ENCODE measurements at places on chromosomes 12 and 14. TPM values are rescaled to one million over a fixed set of nuclear protein-coding genes. Genes with fewer than 3 reads are reported as not detected.
A peak's percentile ranks its signal among the peaks of the same experiment; 100 is the strongest.

- no peaks in the 10 kb centered on the region for H3K27me3 ChIP-seq
- no peaks in the 10 kb centered on the region for H3K36me3 ChIP-seq
- H3K4me1 ChIP-seq: peaks cover 8% of the 10 kb centered on the region
- no peak overlapping the region for H3K4me3 ChIP-seq
- no peak overlapping the region for H3K27ac ChIP-seq
- no peak for DNase-seq
These were observed 54.8 kb upstream of the DYRK2 start for GRCh38 chr12:67593461-67594330.

GRCh38 chr14:71597287-71597920 lies 334.8 kb upstream of the RGS6 start:
- no peak overlapping the region for H3K27ac ChIP-seq
- H3K4me3 ChIP-seq: no peak overlapping the region
- DNase-seq: no peak
- H3K27me3 ChIP-seq: no peaks in the 10 kb centered on the region

GRCh38 chr14:85960756-85961155 lies 430.8 kb downstream of the FLRT2 start:
- no peaks in the 10 kb centered on the region for H3K36me3 ChIP-seq
- H3K27me3 ChIP-seq: no peaks in the 10 kb centered on the region
- H3K4me1 ChIP-seq: no peaks in the 10 kb centered on the region
- no peak for DNase-seq

- DNase-seq: no peak
- H3K36me3 ChIP-seq: no peaks in the 10 kb centered on the region
- H3K4me1 ChIP-seq: peaks cover 4% of the 10 kb centered on the region
- peaks cover 7% of the 10 kb centered on the region for H3K27me3 ChIP-seq
- no peak overlapping the region for H3K4me3 ChIP-seq
These were observed 231.2 kb downstream of the VRK1 start for GRCh38 chr14:97028382-97028781.

DNA sequence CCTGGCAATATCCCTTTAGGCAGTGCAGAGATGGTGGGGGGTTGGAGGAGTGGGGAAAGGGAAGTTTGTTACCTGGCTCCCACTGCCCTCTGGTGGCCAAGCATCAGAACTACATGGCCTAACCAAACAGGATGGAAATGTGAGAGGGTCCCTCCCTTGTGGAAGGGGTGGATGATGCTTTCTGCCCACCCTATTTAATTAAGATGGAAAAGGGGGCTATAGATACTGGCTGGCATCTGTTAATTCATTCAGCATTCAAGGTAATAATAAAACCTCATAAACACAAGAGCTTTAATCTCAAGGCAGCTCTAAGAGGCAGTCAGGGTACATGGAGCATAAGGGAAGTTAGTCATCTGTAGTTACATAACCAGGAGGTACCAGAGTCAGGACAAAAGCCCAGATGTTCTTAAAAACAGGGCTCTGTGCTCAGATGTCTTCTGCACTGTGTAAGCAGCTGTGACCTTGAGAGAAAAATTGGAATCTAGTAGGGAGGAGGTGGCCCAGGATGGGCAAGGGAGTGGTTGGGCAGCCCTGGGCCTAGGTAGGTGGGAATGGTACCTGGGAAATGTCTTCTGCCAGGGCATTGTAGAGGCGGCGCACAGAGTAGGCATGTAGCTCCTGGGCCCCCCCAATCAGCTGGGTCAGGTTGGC lies 4.6 kb downstream of the AP1G2 start:
- no peak overlapping the region for H3K27ac ChIP-seq
- no peaks in the 10 kb centered on the region for H3K36me3 ChIP-seq
- DNase-seq: peak; percentile 74
- H3K4me1 ChIP-seq: peaks cover 16% of the 10 kb centered on the region
- H3K27me3 ChIP-seq: no peaks in the 10 kb centered on the region

GRCh38 chr14:27672047-27672446 lies 1074.2 kb upstream of the NOVA1 start:
- H3K4me3 ChIP-seq: no peak overlapping the region
- no peaks in the 10 kb centered on the region for H3K27me3 ChIP-seq
- DNase-seq: no peak

DNA sequence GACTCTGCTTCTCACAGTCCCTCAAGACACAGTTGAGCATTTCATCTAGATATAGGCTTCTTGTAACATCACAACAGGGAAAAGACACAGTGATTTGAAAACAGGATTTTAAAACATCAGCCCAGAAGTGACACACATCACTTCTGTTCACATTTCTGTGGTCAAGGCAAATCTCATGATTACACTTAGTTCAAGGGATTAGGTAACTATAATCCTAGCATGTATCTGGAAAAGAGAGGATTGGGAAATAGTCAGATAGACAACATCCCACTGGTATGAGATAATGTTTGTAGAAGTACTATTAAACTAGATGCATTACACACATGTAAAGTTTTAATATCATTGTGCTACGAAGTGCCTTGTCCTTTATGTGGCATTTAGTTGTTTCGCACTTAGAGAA lies 252.6 kb upstream of the PRKD1 start:
- no peak overlapping the region for H3K27ac ChIP-seq
- no peaks in the 10 kb centered on the region for H3K36me3 ChIP-seq
- H3K4me3 ChIP-seq: no peak overlapping the region
- DNase-seq: no peak
- no peaks in the 10 kb centered on the region for H3K27me3 ChIP-seq
- H3K4me1 ChIP-seq: no peaks in the 10 kb centered on the region

Gene B3GNT4
- not detected for total RNA-seq

Gene RHOJ
- total RNA-seq: 10.0 TPM

Gene PPP2R3C
- total RNA-seq: 38.5 TPM

Gene PMCH
- not detected for total RNA-seq

All from sigmoid colon (tissue), 7 donors.